ENCODE measurements at places on chromosomes 5 and 9.

DNA sequence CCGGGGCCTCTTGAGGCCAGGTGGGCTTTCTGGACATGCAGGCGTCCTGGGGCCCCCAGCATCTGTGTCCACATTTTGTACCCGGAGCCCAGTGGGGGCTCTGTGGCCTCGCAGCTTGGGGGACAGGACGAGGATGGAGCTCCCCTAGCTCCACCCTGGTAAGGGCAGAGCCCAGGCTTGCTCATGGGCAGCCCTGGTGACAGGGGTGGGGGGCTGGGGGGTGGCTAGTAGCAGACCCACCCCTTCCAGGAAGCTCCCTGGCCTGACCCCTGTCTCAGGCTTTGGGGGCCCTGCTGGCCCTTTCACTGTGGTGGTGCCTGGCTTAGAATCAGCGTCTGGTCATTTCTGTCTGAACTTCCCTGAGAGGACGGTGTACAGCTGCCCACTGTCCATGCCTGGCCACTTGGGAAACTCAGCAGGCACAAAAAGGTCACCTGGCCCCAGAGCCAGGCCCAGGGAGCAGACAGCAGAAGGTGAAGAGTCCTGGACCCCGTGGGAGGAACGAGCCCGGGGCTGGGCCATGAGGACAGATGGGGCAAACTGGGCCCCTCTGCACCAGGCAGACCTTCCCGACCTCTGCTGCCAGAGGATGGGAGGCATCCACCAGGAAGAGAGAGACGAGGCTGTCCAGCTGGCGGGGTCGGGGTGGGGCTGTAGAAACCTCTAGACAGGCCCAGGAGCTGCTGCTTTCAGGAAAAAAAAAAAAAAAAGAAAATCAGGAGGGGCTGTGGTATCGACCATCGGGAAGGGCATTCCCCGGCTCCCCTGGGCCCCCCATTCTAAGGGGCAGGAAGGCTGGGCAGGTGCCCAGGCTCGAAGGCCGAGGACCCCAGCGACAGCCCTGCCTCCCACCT lies 52.8 kb downstream of the EXD3 start:
- DNase-seq, result no peak

GRCh38 chr5:37037840-37038239 lies 161.3 kb downstream of the NIPBL start:
- DNase-seq, result no peak

DNA sequence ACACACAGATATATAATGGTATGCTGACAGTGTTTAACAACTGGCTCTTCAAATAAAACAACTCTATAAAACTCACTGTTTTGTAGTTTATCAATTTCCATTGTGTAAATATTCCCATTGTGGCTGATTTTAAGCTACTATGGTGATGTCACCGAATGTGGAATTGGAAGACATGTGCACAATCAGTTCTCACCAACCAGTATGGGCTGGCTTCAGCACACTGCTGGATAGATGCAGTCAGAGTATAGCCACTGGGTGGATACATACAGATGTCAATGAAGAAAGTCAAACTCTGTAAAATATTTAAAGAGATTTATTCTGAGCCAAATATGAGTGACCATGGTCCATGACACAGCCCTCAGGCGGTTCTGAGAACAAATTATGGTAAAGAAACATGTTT lies 475.9 kb upstream of the SMARCA2 start:
- no peak for DNase-seq

GRCh38 chr9:133634081-133634691 lies 2.0 kb upstream of the DBH start:
- no peak for DNase-seq

DNA sequence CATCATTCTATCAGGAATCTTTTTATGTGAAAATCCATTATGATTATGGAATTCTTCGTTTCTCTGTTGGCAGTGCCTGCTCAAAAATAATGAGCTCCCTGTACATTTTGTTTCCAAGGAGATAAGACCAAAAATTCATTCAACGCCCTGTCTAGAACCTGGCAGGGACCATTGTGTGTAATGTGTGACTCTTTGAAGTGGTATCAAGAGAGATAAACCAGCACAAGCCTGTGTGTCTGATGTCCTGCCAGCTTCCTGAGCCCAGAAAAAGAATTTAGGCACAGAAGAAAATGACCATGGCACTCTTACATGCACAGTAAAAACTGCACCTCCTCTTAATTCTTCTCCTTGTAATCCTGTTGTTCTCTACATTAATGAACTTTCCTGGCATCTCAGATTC lies 177.4 kb downstream of the SAXO1 start:
- no peak for DNase-seq

- no peak for DNase-seq
These were observed 354.4 kb downstream of the ADAMTS6 start for GRCh38 chr5:65127161-65127901.

DNA sequence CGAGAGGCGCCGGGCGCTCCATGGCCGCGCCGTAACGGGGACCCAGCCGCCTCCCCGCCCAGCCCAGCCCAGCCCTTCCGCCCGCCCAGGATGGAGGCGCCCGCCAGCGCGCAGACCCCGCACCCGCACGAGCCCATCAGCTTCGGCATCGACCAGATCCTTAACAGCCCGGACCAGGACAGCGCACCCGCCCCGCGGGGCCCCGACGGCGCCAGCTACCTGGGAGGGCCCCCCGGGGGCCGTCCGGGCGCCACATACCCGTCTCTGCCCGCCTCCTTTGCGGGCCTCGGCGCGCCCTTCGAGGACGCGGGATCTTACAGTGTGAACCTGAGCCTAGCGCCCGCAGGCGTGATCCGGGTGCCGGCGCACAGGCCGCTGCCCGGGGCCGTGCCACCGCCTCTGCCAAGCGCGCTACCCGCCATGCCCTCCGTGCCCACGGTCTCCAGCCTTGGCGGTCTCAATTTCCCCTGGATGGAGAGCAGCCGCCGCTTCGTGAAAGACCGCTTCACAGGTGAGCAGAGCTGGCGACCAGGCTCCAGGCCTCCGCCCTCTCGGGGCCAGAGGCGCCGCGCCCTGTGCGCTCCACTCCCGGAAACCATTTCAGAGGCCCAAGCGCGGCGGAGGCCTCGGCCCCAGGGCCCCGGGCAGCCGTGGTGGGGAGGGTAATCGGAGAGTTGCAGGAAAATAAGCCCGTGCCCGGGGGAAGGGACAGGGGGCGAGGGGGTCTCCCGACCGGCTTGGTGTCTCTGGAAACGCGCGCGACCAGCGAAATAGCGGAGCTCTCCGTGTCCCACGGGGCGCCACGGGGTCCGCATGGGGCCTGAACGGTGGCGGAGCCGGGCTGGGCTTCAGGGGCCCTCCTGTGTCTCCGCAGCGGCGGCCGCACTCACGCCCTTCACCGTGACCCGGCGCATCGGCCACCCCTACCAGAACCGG lies 496 bp downstream of the TLX3 start:
- DNase-seq, result no peak

- no peak for DNase-seq
These were observed 150.8 kb upstream of the PPP1R26 start for GRCh38 chr9:135328485-135329417.

DNA sequence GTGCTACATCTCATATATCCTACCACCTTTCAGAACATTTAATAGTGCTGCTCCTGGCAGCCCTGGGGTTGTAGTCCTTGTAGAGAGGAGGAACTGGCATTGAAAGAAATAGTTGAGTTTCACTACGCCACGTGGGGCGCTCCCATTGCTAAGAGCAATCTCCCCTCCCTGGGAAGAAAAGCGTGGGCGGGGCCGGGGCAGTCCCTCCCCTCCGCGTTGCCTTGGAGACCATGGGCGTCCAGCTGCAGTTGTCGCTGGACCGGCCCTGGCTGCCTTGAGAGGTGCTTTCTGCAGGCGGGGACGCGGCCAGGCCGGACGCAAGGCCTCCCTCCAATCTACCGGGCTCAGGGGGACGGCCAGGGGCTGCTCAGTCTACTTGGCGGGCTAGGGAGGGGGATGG lies 368 bp upstream of the CCDC180 start:
- no peak for DNase-seq

- DNase-seq, result no peak
These were observed 42.7 kb upstream of the NFIB start for GRCh38 chr9:14356351-14357265.

DNA sequence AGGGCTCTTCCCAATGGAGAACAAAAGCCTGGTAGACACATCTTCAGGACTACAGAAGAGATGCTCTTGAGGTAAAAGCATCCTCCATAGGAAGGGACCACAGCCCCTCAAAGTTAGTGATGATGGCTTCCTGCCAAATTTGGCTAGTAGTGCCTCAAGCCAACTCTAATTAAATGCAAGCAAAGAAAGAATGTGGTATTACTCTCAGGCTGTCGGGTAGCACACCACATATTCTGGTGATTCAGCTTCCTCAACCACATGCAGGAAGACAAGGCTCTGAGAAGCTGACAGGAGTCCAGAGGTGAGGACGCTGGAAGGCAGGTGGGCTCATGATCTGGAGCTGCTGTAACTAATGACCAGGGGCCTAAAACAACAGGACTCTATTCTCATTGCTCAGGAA lies 37.2 kb upstream of the S1PR3 start:
- no peak for DNase-seq

- DNase-seq, result peak; percentile 47
These were observed 6.1 kb upstream of the ZNF79 start for GRCh38 chr9:127418037-127418471.

DNA sequence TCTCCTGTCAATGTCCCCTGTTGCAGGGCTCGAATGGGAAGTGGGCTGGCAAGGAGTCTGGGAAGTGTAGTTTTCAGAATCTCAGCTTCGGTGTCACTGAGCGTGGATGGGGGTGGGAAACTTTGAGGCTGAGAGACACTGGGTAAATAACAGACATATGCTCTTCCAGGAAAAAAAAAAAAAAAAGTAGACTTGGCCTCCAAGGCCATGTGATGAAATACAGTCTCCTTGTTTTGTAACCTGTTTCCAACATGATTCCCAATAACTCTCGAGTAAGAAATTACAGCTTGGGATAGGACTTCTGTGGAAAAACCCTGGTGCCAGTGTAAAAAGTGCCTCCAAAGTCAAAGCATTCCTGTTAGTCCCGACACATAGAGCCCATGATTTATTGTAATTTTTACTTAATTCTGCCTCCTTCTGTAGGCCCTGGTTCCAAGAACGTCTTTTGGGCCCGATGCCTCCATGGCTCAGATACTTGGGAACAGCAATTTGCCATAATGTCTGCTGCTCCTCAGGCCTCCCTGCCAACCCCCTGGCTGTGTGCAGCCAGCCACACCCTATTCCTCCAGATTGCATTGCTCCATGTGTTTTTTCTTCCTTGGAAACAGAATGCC lies 119.5 kb upstream of the TNC start:
- DNase-seq, result no peak

DNA sequence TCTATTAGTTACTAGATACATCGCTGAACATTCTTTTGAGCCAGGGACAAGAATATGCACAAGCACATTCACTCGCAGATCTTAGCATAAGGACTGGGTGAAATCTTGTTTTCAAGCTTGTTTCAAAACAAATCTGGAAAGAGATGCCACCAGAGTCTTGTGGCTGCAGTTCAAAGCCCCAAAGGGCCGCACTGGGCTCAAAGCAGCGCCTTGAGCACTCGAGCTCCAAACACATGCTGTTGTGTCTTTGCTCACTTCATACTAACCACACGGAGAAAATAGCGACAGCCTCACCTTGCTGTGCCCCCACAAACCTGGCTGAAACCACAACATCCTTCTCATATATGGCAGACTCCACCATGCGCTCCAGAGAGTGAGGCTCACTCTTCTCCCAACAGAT lies 34.2 kb upstream of the IL7R start:
- DNase-seq, result no peak

DNA sequence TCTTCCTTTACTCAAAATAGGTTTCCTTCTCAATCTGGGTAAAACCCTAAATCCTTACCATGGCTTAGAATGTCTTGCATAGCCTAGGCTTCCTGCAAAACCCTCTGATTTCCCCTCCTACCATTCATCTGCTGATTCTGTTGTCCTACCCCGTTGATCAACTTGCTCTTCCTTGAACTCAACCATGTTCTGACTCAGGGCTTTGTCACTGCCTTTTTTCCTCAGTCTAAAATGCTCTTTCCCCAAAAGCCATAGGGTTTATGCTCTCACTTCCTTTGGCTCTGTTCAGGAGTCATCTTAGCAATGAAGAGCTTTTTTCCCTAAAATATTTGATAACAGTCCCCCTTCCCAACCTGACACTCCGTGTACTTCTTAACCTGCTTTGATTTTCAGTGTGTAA lies 79.4 kb upstream of the IZUMO3 start:
- DNase-seq, result no peak

GRCh38 chr9:69637193-69637816 lies 34.9 kb downstream of the APBA1 start:
- no peak for DNase-seq
